Lower lobe of right lung (tissue), 2 donors: ENCODE measurements at places on chromosomes 5 and 9. TPM values are rescaled to one million over a fixed set of nuclear protein-coding genes. Genes with fewer than 3 reads are reported as not detected.

DNA sequence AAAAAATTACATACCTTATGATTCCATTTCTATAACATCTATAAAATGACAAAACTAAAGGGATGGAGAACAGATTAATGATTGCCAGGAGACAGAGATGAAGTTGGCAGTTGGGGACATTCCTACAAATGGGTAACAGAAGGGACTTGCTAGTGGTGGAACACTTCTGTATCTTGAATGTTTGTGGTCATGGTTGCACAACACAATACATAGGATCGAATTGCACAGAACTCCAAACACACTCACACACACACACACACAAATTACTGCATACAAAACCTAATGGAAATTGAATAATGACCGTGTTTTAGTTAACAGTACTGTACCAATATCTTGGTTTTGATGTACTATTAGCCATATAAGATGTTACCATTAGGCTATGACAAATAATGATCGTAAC, 330.7 kb upstream of the POU5F2 start:
- DNase-seq, result no peak

TAF7 gene
- 65.0 TPM for total RNA-seq

- no peak for DNase-seq
These were observed 33.5 kb upstream of the ADAM19 start for GRCh38 chr5:157608972-157609565.

PHYHD1 gene
- 39.8 TPM for total RNA-seq
